Left renal pelvis (tissue), 4 donors: ENCODE measurements at places on chromosomes 7 and 10. TPM values are rescaled to one million over a fixed set of nuclear protein-coding genes. Genes with fewer than 3 reads are reported as not detected.

NYAP1 gene
- polyA plus RNA-seq: 1.6 TPM

FAM25A gene
- polyA plus RNA-seq: not detected

INPP5A gene
- polyA plus RNA-seq: 38.1 TPM

ATOH7 gene
- 1.6 TPM for polyA plus RNA-seq

TMEM225B gene
- polyA plus RNA-seq: 2.0 TPM

PVRIG gene
- 8.5 TPM for polyA plus RNA-seq

NPFFR1 gene
- 0.10 TPM for polyA plus RNA-seq

UCMA gene
- polyA plus RNA-seq: not detected

FBXO24 gene
- polyA plus RNA-seq: 2.4 TPM

PHYHIPL gene
- 3.0 TPM for polyA plus RNA-seq

GPR22 gene
- 0.30 TPM for polyA plus RNA-seq
